ENCODE measurements at places on chromosomes 5 and 9.
A peak's percentile ranks its signal among the peaks of the same experiment; 100 is the strongest.

- no peak for DNase-seq
Measured at GRCh38 chr5:125130591-125130990, 384.2 kb upstream of the ZNF608 start.

DNA sequence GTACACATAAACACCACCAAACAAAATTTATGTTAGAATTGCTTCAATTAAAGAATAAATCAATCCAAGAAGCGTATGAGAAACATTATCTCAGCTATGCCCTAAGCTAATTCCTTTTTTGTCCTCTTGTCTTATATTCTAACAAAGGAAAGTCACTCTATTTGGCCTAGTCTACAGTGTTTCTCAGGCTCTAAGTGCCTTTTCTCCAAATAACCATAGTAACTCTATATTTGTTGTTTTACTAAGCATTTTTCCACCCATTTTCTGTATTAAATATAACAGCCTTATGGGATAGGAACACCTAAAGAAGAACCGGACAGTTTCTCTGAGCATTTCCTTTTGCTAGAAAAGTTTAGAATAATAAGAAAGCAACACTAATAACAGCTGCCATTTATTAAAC lies 120.1 kb upstream of the MTAP start:
- no peak for DNase-seq

DNA sequence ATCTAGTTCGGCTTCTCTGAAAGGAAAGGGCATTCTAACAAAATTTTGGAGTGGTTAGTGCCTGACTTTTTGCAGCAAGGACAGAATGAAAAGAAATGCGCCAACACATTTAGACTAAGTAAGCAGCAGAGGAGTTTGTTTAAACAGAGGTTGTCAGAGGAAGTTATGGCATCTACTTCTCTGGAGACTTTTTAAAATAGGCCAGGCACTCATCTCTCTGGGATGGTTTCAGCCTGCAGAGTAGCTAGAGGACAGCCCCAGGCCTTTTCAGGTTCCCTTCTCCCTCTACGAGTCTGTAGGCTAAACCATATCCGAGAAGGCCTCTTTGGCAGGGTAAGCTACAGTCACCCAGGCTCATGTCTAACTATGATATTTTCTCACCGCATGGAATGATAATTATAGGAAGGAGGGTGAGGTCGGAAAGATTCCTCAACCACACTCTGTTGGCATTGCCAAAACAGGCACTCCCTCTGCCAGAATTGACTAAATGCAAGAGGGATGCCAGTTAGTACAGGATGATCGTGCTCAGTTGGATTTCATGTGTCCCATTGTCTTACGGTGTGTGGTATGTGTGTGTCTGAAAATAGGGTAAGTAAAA lies 1.4 kb upstream of the CTXN3 start:
- no peak for DNase-seq

- DNase-seq = peak; percentile 31
Measured at GRCh38 chr9:87497604-87498045, at the start of gene DAPK1. Gene DAPK1 (plus strand): TSS chr9:87497867. CDS start chr9:87499078, 1,211 bp downstream.

- DNase-seq = no peak
Measured at GRCh38 chr5:97149709-97150108, 7.3 kb upstream of the LIX1 start.

DNA sequence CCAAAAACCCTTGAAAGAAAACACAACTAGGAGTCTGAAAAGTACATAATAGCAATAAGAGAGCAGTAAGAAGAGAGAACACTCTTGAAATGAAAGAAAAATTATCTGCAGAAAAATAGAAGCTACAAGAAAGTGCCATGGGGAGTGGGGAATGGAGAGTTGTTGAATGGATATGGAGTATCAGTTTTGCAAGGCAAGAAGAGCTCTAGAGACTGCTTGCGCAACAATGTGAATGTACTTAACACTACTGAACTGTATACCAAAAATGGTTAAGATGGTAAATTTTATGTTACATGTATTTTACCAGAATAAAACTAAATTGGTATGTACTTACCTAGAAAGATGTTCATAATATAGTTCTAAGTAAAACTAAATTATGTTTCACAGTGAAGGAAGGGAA lies 54.8 kb upstream of the RASGRF2 start:
- no peak for DNase-seq

All from A172 (cell line).